AG09319 (cell line): ENCODE measurements at places on chromosomes 2 and 18.

GRCh38 chr2:73746015-73746876 lies 9.1 kb upstream of the TPRKB start:
- no peak for DNase-seq

GRCh38 chr2:46116150-46116549 lies 181.1 kb upstream of the EPAS1 start:
- DNase-seq: no peak

- no peak for DNase-seq
These were observed 59.3 kb downstream of the LRRFIP1 start for GRCh38 chr2:237686659-237687136.

GRCh38 chr18:48711651-48712486 lies 173.0 kb downstream of the CTIF start:
- DNase-seq: no peak

- DNase-seq: no peak
These were observed 150.6 kb upstream of the GALNT5 start for GRCh38 chr2:157106950-157107349.

DNA sequence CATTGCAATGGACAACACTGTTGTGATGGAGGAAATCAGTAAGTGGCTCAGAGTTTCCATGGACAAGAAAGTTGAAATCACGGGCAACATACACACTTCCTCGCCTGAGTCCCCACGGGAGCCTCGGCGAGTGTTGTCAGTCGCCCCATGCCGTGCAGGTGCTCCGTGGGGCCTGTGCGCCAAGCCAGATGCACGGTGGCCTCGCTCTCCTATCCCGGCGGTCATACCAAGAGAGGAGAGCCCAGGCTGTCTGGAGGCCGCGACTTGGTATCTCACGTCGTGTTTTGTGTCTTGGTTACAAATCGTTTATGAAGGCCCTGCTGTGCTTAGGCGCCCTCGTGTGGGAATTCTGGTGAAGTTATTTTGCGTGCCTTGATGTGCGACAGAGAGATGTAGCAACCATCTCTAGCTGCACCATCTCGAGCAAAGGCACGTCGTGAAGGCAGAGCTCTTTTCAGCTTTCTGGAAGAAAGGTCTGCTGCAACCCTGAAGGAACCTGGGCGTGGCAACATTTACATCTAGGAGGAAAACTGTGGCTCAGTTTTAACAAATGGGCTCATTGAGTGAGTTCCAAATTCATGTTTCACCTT lies 21.8 kb downstream of the ATG4B start:
- peak; percentile 40 for DNase-seq

- no peak for DNase-seq
These were observed 6.3 kb upstream of the RPRD1A start for GRCh38 chr18:36073676-36074075.

DNA sequence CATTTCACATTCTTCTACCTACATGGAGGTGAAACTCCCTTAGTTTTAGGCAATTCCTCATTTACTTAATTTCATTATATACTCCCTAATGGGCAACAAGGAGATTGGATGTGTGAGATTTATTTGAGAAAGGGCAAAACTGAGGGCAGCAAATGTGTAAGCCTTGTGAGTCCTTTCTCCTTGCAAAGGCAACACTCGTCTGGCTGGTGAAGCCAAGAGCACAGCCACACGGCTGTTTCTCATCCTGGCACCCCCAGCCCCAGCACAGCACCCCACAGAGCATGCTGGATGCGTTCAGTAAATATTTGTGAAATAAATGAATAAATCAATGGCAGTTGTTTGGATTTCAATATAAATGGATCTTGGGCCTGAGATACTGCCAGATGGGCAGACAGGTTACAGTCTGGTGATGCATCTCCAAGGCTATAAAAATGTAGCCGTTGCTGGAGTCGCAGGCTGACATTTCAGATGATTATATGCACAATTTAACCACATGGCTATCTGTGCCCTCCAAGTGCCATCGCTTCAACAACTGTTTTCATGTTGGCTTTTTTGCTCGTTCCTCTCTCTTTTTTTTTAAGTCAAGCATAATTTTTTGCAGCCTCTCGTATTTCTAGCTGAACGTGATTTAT lies 154.1 kb upstream of the REV1 start:
- no peak for DNase-seq

DNA sequence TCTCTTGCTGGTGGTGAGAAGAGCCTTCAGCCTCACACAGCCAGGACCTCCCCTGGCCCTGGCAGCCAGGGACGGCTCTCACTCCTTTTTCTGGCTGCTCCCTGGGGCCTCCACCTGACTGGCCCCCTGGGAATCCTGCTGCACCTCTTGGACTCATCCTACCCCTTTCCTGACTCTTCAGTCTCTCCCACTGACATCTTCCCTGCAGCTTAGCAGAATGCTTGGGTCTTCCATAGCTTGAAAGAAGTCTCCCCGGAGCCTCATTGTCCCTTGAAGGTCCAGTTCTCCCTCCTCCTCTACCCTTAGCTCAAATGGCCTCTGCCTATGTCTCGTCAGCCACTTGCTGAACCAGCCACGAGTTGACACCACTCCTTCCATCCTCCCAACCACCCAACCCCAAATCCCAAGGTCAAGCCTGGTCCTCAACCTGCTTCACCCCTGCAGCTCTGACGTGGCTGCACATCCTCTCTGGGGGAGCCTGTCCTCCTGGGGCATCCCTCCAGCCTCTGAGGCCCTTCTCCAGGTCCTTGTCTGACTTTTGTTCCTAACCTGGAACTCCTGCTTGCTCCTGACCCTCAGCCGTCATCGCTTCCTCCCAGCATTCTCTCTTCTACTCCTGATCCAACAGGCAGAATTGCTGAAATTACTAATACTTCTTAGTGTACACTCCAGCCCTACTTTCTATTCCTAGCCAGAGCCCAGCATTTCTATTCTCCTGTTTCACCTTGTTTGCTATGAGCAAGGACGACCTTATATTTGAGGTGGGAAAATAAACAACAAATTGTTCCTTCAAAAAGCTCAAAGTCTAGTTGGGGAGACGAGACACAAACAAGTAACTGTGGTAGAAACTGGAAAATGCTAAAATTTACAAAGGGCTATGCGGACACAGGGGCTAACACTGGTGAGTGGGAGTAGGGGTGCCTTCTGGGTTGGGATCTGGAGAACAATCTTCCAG lies 68.7 kb upstream of the MGAT4A start:
- no peak for DNase-seq

DNA sequence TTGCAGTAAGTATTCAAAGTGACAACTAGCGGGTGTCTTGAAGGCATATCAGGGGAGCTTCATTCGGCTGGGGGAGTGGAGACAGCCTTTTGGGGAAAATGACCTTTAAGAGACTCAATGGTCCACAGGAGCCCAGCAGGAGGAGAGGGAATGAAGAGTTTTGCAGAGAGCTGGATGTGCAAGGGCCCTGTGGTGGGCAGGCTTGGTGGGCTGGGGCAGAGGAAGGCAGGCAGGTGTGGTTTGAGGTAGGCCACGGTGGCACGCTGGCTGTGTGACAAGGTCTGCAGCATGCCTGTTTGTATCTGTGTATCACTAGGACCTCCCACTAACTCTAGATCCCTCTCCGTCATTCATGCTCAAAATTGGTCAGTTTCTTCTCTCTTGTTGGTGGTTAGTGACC lies 53.7 kb downstream of the CD8B2 start:
- DNase-seq: no peak

- no peak for DNase-seq
These were observed 194.8 kb upstream of the NABP1 start for GRCh38 chr2:191483117-191483516.
